ENCODE measurements at places on chromosomes 6 and 20.

DNA sequence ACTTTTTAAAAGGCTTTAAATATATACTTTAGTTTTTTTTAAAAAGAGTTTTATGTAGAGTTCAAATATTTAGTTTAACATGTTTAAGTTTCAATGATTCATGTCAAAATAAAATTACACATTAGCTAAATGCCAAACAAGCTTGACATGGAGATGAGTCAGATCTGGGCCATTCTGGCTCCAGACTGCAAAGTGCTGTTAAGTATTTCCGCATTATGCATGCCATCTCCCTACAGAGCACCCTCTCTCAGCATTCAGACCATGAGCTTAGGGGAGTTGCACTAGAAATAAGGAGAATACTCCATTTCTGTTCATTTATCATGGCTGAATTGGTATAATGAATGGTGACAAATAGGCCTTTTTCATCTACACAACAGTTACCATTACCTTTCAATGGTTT, 21.5 kb upstream of the HS3ST5 start:
- no peak for DNase-seq

DNA sequence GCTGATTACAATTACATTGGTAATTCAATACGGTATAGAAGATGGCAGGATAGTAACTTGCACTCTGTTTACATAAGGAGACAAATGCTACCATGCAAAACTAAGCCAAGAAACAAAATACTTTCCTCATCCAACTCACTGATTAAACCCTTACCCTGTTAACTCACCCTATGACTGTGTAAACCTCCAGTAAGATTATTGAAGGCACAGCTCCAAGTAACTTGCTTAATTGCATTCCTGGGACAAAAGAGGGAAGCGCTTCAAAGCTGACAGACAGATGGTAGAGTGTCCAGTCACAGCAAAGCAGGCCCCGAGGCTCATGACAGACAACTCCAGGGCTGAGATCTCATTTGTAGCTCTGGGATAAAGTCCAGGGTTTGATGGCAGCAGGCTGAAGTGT, 6.9 kb upstream of the KIF16B start:
- DNase-seq = no peak

DNA sequence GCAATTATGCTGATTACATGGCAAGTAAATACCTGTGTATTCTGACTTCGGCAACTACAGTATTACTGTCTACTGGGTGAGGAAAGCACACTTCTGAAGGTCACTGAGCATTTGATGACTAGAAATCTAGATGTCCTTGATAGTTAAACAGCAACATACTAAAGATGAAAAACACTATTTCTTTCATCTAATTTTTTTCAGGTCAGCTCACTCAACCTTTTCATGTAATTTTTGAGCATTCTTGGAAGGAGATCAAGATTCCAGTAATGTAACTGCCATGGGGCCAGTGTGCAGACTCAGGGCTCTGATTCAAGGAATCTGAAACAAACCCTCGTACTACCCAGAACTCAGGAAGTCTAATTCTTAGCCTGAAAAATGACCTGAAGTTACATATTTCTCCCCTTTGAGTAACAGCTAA, 222.6 kb upstream of the TAB2 start:
- no peak for DNase-seq

- DNase-seq = no peak
Observed at GRCh38 chr6:87697581-87698546, 4.2 kb downstream of the AKIRIN2 start.

GRCh38 chr20:38877483-38877882, 48.7 kb upstream of the FAM83D start:
- DNase-seq = no peak

- no peak for DNase-seq
Observed at GRCh38 chr20:51918561-51918960, 116.2 kb upstream of the SALL4 start.

DNA sequence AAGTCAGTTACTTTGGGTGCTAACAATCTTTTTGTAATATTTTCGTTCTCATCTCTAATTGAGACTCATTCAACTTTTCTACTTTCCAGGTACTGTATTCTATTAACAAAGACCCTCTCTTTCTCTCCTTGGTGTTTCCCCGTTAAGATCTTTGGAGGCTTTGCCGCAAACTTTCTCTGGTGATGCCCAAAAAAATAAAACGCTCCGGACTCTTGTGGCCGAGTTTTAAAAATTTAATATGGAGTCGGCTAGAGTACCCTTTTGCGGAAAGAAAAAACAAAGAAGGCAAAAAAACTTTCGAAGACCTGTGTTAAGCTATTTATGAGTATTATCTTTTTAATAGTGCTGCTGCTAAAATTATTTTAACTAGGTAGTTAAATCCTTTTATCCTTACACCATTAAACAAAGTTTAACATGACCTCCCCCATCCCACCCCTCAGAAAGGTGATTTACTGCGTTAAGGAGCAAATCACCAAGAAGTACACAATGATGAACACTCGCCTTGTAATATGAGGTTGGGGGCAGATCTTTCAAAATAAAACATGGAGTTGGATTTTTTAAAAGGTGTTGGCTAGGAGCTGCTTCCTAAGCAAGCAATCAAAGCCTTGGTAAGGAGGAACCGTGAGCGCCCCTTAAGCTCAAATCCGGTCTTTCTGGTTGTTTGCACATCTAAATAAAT, 10.0 kb downstream of the SIM1 start:
- DNase-seq = no peak

DNA sequence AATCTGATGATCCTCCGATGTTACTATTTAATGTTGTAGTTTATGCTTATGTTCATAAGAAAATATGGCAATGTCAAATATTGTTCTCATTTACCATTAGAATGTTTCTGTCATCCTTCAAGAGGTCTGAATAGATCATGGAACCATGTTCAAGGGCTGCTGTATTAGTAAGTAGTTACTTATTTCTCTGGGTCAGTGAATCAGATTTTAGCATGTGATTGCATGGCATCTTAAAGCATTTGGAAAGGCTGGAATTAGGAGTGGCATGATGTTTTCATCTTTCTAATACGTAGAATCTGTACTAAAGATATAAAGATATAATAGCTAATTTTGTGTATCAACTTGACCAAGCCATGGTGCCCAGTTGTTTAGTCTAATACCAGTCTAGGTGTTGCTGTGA, 40.5 kb upstream of the NKX2-4 start:
- DNase-seq = no peak

DNA sequence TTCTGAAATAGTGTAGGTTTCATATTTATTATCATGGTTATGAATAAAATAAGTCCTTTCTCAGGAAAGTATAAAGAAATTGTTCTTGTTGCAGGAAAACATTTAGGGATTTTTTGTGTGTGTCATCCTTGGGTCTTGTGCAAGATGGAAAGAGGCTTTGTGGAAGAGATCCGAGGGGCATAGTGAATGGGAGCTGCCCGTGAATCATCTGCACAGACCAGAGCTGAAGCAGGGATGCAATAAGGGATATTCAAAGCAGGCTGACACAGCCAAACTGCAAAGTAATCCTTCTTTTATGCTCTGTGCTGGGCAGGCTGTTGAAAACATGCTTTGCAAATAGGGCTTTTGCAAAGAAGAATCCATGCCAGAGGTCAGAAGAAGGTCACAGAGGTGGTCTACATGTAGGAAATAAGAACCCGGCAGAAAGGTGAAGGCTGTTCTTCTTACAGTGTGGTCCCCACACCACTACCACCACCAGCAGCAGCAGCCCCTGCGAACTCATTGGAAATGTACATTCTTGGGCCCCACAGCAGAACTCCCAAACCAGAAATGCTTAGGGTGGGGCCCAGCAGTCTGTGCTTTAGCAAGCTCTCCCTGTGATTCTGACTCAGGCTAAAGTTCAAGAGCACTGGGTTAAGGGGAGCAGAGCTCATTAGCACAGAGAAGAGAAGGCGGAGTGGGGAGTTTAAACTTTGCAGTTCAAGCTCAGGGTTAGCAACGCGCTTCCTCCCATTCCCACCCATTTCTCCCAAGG, 237.6 kb downstream of the QKI start:
- DNase-seq = no peak

DNA sequence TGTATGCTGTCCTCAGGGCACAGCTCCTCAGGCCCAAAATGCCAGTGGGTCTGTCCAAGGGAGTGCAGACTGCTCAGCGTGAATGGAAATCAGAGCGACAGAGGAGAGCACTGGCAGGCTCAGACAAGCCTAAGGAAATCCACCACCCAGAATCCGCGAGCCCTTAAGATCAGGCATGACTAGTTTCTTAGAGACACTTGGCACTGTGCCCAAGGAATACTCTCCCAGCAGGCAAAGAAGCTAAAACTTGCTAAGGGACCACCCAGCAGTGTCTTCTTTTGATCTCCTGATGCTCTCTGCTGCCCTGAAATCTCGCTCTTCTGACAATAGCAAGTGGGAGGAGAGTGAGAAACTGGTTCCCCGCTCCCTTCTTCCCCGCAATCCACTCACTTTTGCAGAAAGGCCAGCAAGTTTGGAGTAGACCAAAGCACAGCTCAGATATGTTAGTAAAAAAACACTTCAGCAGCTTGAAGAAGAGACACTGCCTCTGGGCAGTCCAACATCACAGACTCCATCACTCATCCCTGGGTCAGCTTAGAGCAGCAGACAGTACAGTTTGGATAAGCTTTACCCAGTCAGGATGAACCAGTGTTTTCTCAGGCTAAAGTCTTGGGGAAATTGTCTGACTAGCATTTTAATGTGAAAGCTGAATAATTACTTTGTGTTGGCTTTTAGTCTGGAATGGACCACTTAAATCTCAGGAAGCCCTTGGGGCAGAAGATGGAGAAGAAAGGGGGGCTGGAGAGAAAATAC, 32.4 kb downstream of the TRAF3IP2 start:
- no peak for DNase-seq

GRCh38 chr6:158020272-158020711, 38.6 kb downstream of the SYNJ2 start:
- DNase-seq = no peak

- no peak for DNase-seq
Observed at GRCh38 chr6:146957181-146958093, 246.8 kb upstream of the STXBP5 start.

- DNase-seq = no peak
Observed at GRCh38 chr6:159479146-159479545, 213.9 kb downstream of the SOD2 start.

DNA sequence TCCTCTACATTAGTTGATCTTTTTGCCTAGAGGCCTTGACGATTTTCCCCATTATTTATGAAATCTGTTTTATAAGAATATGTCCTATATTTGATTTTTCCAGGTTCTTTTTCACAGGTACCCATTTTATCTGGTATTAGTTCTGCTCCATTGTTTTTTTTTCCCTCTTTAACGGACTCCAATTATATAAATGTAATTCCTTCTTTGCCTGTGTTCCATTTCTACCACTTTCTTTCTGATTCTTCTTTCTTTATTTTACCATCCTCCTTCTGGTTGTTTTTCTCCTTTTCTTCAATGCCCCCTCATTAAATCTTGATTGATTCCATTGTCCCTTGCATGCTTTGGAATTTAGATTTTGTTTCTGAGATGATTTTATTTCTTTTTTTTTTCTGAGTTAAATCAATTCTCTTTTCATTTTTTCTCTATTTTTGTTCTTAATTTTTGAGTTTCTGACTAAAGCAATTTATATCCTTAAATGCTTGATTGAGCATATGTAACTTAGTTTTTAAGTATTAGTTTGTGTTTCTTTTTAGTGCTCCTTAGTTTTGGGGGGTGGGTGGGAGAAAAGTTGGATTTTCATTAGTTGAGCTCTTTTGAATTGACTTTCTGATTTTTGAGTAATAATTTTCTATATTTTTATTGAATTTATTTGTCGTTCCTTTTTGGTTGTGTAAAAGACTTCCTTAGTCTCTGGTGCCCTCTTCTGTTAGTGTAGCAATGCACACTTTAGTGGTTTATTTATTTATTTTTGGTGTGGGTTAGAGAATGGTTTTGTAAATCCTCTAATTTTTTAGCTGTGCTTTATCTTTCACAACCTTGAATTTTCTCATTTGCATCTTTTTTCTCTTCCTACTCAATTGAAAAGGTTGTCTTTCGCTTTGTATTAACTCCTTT, 140.8 kb downstream of the FARS2 start:
- DNase-seq = no peak

DNA sequence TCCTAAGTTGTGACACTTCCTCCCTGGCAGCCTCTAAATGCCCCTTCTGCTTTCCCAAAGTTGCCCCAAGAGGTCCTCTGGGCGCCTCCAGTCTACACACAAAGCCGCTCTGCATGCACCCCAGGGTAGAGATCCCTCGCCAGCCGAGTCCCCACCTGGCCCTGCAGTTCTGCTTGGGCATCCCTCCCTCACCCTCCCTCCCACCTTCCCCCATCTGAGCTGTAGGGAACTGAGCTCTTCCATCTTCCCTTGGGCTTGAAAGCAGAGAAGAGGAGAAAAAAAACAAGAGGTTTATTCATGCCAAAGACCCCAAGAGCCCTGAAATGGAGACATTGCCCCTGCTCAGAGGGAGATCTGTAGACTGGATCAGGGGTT, 5.7 kb upstream of the FGD2 start:
- DNase-seq = no peak

DNA sequence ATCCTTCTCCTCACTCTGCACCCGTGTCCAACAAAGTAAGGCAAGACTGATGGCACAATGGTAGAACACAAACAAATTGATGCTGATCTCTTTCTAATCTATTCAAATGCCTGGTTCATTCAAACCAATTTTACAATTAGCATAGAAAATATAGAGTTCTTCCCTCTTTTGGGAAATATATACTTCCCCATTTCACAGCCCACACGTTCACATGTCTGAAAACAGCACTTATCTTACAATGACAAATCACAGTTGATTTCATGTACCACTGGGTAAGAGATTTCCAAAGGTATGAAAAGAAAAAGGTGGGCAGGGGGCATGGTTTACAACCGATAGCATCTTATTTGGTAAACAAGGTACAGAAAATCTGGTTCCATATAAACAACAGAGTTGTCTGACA, 137.6 kb downstream of the RNGTT start:
- no peak for DNase-seq

GRCh38 chr6:45959534-45960145, 56.0 kb downstream of the CLIC5 start:
- no peak for DNase-seq

- DNase-seq = no peak
Observed at GRCh38 chr6:5478380-5478779, 217.1 kb downstream of the FARS2 start.

DNA sequence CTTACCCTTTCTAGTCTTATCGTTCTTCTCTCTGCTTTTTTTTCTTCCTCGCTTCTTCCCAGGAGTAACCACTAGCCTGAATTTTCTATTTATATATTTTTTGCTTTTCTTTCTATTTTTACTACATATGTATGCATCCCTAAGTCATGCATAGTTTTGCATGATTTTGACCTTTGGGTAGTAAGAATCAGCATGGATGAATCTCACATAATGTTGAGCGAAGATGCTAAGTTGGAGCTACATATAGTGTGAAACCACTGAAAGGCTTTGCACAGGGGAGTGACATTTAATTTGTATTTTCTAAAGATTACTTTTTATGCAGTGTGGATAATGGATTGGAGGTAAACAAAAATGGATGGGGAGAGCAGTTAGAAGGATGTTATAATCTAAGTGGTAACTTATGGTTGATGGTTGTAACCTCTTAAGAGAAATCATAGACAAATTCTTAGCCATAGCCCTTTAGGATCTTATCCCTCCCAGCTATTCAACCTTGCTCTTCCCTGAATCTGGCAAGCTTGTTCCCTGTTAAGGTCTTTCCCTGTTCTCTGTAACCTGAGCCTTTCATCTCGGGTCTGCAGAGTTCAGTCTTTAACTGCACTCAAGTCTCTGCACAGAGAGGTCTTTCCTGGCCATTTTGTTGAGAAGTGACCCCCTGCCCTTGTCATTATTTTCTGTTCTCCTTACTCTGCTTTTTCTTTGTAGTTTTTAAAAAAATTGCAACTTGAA, 18.0 kb downstream of the PEX7 start:
- no peak for DNase-seq

- no peak for DNase-seq
Observed at GRCh38 chr20:50012282-50013263, 29.8 kb downstream of the SNAI1 start.
